ENCODE measurements at places on chromosomes 11 and 22.

- DNase-seq: no peak
Observed at GRCh38 chr22:31425331-31426050, 26.1 kb downstream of the DRG1 start.

GRCh38 chr11:71574418-71574817, 8.3 kb downstream of the KRTAP5-11 start:
- DNase-seq: no peak

DNA sequence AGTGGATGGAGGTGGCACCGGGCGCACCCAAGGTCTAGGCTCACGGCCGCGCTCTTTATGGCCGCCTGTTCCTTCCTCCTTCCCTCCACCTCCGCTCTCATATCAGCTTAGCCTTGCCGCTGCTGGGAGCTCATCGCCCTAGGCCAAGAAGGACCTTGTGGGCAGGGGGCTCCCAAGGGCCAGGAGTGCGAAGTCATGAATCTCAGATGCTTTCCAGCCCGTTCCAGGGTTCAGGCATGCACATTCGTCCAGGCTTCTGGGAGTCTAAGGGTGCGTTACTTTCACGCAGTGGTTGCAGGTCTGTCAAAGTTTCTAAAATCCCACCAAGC, 4.1 kb upstream of the GALR3 start:
- DNase-seq: no peak

- DNase-seq: no peak
Observed at GRCh38 chr22:38204784-38205183, 3.0 kb downstream of the MAFF start.

- DNase-seq: no peak
Observed at GRCh38 chr22:29704528-29705285, 15.1 kb upstream of the CABP7 start.

- DNase-seq: no peak
Observed at GRCh38 chr11:15519911-15520310, 405.2 kb downstream of the INSC start.

GRCh38 chr22:30183861-30184278, 62.7 kb downstream of the LIF start:
- DNase-seq: no peak

DNA sequence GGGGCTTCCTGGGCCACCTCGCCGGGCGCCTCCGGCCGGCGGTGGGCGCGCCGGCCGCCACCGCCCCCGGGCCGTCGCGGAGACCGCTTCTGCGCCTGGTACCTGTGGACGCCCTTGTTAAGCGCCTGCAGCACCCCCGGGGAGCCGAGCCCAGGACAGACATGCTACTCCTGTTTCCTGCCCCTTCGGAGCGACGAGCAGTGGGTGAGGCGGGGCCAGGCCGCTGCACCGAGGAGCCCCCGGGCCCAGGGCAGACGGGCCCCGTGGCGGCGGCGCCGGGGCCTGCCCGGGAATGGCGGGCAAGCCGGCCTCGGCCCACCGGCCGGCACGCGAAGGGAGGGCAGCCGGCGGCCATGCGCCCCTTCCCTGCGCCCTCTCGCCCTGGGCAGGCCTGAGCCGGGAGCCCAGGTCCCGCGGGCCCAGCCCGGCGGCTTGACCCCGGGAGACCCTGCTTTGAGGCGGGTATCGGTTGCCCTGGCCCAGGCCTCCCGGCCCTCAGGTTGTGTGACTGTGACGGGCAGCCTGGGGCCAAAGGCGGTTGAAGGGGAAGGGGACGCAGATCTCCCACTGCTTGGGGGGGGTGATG, 789 bp upstream of the KDM2A start:
- no peak for DNase-seq
